ENCODE measurements at places on chromosomes 5 and 9.

DNA sequence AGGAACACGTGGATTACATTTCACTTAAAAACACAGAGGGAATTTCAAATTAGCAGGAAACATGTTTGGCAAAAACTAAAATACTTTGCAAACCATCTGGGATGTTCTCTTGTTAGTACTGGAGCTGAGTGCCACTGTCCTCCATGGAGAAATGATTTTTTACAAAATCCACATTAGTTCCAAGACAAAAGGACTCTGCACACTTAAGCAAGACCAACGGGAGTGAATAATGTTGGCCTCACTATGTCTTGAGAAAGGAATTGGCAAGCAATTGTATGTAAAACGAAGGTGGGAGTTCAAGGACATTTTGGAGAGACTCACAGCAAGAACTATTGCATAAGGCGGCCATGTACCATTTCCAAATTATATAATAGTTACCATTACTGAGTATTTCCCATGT lies 547.5 kb downstream of the EBF1 start:
- no peak for DNase-seq

- DNase-seq = no peak
Observed at GRCh38 chr5:149210968-149211490, 60.6 kb upstream of the AFAP1L1 start.

- no peak for DNase-seq
Observed at GRCh38 chr5:37792975-37793631, 46.7 kb downstream of the GDNF start.

DNA sequence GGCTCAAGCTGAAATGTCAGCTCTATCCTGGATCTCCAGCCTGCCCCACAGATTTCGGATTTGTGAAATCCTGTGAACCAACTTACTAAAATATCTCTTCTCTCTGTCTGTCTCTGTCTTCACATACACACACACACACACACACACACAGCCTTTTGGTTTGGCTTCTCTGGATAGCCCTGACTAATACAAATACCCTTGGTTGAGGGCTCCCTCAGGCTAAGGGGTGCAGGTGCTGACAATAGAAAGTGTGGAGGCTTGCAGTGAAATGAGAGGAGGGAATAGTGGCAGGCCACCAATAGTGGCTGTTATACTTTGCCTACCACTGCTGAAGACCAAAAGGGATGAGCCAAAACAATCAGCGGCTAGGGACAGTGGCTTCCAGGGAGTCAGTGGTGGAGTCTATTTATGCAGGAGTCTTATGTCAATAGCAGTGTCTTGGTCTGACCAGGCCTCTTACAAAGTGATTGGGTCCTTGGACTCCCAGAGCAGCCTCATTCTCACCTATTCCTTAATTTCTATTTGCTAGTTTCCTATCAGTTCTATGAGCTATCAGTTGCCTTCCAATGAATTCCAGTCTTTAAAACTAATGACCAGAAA lies 93.2 kb upstream of the GAS1 start:
- DNase-seq = no peak

- DNase-seq = no peak
Observed at GRCh38 chr9:120944434-120944843, 17.8 kb upstream of the TRAF1 start.

DNA sequence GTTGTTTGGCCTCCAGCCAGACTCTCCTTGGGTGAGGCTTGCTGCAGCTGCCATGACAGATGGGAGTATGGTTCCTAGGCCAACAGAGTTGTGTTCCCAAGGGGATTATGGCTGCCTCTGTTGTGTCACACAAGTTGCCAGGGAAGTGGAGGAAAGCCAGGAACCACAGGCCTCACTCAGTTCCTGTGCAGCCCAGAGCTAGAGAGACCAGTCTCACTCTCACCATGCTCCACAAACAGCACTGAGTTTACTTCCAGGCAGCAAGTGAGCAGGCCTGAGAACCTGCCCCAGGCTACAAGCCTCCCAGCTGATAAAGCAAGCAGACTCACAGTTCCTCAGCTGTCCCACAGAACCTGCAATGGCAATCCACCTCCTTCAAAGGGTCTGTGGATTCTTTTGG lies 273.6 kb upstream of the TAS2R1 start:
- peak; percentile 51 for DNase-seq

DNA sequence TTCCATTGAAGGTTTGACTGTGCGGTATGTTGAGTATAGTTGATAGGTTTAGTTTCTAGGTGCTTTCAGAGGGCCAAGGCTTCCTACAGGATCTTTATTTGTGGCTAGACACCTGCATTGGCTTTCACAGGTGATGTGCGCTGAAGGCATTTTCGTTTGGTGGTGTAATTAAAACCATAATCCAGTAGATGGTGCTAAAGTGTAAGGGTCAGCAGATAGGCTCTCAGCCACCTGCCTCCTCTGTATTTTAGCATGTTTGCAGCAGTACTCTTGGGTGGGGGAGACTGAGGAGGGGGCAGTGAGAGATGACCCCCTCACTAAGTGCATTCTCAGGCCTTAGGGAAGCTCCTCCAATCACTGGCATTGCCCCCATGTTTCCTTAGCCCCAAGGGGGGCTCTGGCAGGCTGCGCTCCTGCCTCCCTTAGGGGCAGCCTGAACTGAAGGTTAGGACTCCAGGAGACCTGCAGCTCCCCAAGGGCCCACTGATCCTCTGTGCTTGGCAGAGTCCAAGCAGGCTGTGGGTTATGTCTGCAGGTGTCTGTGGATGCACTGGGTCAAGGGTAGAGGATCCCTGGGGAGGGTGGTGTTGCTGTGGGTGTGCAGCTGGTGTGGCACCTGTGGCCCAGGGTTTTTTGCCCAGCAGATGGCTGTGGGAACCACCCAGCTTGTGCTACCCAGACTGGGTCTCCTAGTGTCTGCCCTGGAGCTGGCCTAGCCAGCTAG lies 23.4 kb downstream of the CDK20 start:
- peak; percentile 20 for DNase-seq

DNA sequence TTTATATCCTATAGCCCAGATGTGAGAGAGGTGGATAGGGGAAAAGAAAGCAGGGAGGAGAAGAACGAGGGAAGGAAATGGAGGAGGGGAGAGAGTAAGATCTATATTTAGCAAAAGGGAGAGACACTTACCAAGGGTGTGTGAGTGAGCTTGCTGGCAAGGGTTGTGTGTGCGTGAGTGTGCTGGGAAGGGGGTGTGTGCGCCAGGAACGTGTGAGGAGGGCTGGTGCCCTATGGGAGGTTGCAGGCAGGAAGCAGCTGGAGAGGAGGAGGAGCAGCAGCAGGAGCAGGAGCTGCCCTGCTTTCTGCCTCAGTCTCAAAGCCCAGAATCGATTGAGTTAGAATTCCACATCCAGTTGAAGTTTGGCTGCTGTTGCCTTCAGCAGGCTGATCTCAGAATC lies 148.3 kb upstream of the RUSC2 start:
- DNase-seq = peak; percentile 33

GRCh38 chr5:111745075-111745739 lies 11.8 kb downstream of the NREP start:
- no peak for DNase-seq

DNA sequence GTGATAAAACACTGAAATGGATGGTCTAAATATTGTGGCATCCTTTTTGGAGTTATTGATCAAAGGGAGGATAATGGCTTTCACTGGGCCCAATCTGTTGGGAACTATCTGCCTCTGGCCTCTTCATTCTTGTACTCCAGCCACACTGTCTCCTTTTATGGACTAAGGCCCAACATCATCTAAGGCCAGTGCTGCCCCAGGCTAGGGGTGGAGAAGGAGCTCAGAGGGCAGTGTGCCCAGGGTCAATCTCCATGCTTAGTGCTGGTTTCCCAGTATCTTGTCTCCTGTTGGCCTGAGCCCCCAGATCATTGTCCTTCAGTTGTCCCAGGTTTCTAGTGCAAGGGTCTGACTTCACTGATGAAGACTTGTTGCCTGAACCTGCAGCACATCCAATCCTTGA lies 26.4 kb upstream of the JMY start:
- DNase-seq = no peak

DNA sequence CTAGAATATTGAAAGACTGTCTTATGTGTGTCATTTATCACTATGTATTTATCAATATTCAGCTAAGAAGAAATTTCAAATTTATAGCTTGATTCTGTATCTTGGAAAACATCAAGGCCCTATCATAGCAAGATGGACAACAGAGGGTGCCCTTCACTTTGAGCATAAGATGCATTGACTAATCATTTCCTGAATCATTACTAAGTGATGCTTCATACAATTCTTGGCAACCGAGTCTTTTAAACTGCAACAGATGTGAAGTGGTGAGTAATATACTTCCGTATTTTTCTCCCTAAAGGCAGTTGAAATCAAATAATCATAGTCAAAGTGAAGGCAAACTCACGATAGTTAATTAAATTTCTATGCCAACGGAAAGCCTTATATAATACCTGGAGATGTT lies 318.6 kb upstream of the RGMB start:
- peak; percentile 12 for DNase-seq

GRCh38 chr5:109741390-109741789 lies 51.7 kb downstream of the MAN2A1 start:
- DNase-seq = no peak

DNA sequence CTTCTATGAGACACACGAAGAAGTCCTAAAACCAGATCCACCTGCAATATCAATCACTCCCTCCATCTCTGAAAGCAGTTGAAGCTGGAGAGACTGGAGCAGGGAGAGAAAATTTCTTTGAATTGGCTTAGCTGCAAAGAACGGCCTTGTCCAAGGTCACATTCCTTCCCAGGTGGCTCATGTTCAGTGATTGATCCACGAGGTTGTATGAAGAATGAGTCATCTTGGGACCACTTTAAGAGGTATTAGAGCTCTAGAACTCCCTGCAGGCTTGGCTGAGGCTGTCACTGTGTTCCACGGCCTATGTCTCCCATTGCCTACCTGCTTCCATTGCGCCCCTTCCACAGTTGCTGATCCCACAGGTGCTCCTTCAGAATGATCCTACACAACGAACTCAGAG lies 68.2 kb downstream of the HMHB1 start:
- DNase-seq = no peak

GRCh38 chr5:98865690-98866089 lies 63.1 kb downstream of the CHD1 start:
- DNase-seq = no peak

- DNase-seq = no peak
Observed at GRCh38 chr5:78615697-78616096, 32.9 kb downstream of the LHFPL2 start.

DNA sequence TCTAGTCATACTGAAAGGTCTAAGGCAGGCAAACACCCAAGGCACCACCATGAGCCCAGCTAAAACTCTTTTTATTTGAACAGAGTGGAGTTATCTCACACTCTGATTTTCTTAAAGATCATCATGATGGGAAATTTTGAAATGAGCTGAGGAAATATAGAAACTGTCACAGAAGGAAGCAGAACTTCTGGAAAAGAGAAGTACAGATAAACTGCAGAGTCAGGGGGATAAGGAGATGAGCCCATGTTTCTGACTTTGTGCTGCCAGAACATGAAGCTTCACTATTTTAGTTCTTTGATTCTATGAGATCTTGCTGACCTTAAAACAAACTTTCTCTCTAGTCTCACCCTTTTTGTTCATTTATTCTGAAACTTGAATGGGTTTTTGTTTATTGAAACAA lies 406.5 kb upstream of the EDIL3 start:
- DNase-seq = no peak

- no peak for DNase-seq
Observed at GRCh38 chr5:164679461-164679860, 1174.0 kb downstream of the MAT2B start.

GRCh38 chr9:134099123-134099761 lies 31.4 kb upstream of the BRD3 start:
- DNase-seq = peak; percentile 2

DNA sequence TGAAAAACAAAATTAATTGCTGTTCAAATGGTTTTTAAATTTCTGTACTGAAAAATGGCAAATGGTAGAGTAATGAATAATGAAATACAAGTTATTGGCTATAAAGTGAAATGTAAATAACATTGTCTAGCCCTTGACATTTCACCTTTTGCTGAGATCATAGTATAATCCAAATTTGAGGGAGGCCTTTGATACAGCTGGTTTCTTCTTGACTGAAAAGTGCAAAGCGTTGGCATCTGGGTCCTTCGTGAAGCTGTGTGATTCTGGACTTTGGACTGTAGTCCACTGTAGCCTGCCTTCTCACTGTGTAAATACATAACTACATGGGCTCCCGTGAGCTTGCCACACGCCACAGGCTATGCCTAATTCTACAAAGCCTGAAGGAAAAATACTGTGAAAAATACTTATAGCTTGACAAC lies 52.3 kb downstream of the ARHGEF28 start:
- DNase-seq = no peak

GRCh38 chr9:1337169-1337568 lies 287.0 kb downstream of the DMRT2 start:
- no peak for DNase-seq

GRCh38 chr5:37665889-37666288 lies 174.0 kb downstream of the GDNF start:
- peak; percentile 74 for DNase-seq

- DNase-seq = peak; percentile 66
Observed at GRCh38 chr9:22682961-22683699, 236.5 kb downstream of the DMRTA1 start.

DNA sequence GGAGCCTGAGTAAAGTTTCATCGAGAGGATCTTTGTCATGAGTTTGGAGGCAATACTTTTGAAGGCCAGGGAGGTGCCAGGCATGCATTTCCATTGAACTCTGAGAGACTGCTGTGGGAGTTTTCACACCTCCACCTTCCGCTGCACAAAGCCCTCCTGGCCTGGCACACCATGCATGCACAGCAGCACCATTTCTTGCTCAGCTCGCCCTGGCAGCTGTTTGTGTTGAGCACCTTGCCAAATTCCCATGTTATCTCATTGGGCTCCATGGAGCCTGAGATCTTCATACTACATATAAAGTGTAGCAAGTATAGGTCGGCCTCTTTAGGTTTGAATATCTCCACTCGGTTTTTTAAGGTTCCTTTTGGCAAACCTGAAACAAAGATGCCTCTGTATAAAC lies 125.7 kb upstream of the CLINT1 start:
- DNase-seq = no peak

GRCh38 chr9:120846251-120846889 lies 3.6 kb upstream of the PSMD5 start:
- DNase-seq = no peak

- DNase-seq = no peak
Observed at GRCh38 chr9:2021731-2022130, 6.6 kb downstream of the SMARCA2 start.
